ENCODE measurements at places on chromosomes 6 and 20.

- no peak for DNase-seq
These were observed 15.3 kb upstream of the SIRPA start for GRCh38 chr20:1879934-1880333.

DNA sequence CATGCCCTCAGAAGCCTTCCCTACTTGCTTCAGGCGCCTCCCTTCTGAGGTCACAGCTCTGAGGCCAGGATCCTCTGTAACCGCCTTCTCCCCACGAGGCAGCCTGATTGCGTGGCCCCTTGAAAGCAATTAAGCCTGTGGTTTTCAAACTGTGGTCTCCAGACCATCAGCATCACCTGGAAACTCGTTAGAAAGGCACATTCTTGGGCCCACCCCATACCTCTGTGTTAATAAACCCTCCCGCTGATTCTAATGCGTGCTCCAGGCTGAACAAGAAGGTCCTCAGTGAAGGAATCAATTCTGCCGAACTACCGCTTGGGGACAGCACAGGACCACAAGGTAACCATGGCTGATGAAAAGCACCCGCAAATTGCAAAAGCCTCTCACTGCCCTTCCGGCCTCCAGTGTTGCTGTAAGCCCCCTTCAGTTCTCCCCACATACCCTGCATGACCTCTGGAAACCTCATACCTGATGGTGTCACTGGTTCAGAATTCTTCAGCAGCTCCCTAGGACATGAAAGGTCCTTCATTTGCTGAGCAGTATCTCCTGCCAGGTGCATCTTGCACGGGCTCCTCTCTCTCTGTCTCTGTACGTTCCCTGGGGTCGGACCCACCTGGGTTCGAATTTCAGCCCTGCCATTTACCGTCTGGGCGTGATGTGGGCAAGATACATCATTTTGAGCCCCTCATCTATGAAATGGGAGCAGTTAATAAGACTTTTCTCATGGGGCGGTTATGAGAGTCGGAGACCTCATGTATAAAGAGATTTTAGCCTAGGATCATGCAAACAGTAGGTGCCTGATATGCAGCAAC, 93.3 kb upstream of the RNF24 start:
- DNase-seq = peak; percentile 54

DNA sequence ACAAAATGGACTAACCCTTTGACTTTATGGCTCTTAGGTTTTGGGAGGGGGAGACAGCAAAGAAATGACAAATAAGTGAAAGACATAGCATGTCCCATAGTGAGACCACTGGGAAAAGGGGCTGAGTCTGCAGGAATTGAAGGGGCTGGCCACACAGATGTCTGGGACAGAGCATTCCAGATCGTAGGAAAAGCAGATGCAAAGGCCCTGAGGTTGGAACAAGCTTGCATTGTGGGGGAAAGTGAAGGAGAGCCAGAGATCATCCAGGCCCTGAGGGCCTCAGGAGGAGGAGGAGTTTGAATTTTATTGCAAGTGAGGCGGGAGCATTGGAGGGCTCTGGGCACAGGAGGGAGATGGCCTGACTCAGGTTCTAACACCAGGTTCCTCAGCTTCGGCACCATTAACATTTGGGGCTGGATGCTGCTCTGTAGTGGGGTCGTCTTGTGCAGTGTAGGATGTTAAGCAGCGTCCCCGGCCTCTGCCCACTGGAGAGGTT, 97.5 kb downstream of the CEBPB start:
- no peak for DNase-seq

DNA sequence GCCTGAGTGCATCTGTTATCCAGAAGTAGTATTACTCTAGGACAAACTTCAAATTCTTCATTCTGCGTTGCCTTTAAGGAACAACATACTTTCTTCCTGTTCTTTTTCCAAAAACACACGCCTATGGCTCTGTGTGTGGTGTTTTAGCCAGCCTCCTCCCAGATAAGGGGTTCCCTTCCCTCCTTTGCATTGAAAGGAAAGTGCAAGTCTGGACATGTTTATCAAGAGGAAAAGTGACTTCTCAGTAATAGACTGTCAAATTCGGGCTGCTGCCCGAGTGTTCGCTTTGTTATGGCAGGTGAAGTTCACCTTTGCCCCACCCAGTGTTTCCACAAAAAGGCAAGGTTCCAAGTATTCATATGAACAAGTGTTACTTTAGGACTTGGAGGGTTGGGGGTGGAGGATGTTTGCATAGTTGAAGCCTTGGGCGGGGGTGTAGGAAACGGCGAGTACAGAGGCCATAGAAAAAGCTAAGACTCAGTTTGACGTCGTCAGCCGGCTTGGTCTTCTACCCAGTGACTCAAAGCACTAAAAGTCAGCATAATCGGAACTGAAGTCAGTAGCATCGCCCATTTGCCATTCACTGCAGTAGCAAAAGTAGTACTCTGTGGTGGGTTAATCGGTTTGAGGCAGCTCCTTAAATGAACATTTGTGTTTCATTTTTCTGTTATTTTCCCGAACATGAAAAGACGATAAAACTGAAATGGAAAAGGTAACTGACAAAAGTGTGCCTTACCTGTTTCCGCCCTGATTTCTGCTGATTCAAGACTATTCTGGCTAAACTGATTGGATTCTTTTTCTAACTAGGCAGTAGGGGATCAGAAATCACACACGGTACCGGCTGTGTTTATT, 12.5 kb downstream of the PRDM1 start:
- peak; percentile 85 for DNase-seq

- no peak for DNase-seq
These were observed 301.8 kb downstream of the FOXC1 start for GRCh38 chr6:1911474-1911873.

- DNase-seq = no peak
These were observed 10.5 kb downstream of the PRPH2 start for GRCh38 chr6:42711930-42712329.

Data from central memory CD4-positive, alpha-beta T cell (primary cell).